ENCODE measurements at places on chromosomes 6 and 20. TPM values are rescaled to one million over a fixed set of nuclear protein-coding genes. Genes with fewer than 3 reads are reported as not detected.

The MCCD1 gene
- not detected for total RNA-seq

The DXO gene
- total RNA-seq: 19.7 TPM

The MUC22 gene
- total RNA-seq: not detected

The PSORS1C2 gene
- total RNA-seq: not detected

The CALHM5 gene
- total RNA-seq: 0.10 TPM

DNA sequence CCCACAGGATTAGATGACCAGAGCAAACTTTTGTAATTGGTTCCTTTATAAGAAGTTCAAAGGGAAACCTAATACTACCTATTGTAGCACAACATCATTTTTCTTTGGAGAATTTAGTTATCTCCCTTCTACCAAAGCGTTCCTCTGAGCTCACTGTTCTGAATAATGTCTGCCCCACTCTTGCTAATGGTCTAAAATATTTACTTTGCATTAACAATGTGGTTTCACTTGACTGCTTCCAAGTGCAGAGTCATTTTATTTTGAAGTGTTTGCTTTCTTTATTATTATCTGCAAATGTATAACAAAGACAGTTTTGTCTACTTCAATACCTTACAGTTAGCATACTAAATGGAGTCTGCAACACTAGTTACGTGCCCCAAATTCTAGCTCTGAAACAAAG is 15.0 kb downstream of the TRAPPC3L start:
- H3K27ac ChIP-seq: no peak overlapping the region
- no peak for DNase-seq
- H3K4me3 ChIP-seq: no peak overlapping the region
- H3K27me3 ChIP-seq: no peaks in the 10 kb centered on the region

DNA sequence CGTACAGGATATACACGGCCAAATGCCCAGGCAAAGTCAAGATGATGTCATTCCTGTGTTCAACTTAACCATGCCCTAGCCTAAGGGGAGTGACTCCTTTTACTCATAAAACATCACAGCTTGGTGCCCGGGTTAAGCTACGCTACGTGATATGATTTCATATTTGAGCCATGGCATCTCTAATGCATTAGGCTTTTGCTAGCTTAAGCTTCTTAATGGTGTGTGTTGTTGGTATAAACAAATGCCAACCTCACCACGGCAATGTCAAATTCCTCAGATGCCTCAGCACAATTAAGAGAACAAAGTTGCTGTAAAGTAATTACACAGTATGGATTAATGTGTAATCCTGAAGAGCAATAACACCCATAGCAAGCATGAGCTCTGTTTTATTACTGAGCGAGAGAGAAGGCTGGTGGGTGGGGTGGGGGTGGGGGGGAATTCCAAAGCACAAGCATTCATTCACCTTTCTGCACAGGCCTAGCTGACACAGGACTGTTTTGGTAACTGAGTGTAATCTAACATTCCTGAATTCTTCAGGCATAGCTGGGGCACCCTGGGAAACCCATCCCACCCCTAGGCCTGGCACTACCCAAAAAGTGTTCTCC is 44.7 kb upstream of the CNKSR3 start:
- H3K27ac ChIP-seq: no peak overlapping the region
- no peaks in the 10 kb centered on the region for H3K36me3 ChIP-seq
- no peaks in the 10 kb centered on the region for H3K4me1 ChIP-seq

DNA sequence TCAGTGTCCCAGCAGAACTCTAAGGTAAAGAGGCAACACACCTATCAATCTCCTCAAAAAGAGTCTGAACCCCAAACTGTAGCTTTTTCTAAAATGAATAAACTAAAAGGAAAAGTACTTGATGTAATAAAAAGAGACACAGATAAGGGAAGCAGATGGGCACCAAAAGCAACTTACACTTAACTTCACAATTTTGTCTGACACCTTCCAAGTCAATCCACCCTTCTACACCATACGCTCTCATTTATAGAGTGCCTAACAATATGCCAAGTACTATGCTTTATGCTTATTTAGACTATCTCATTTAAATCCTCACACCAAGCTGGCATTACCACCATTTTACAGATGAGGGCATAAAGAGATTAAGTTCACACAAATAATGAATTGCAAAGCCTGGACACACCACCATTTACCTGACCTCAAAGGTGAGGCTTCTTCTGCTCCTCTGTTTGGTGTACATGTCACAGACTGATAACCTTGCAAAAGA is 90.6 kb upstream of the DST start:
- H3K36me3 ChIP-seq: no peaks in the 10 kb centered on the region
- no peak overlapping the region for H3K27ac ChIP-seq
- DNase-seq: no peak
- H3K4me1 ChIP-seq: peaks cover 8% of the 10 kb centered on the region
- no peak overlapping the region for H3K4me3 ChIP-seq

GRCh38 chr6:56764081-56764566 is 121.4 kb upstream of the DST start:
- H3K4me1 ChIP-seq: peaks cover 49% of the 10 kb centered on the region
- H3K27me3 ChIP-seq: no peaks in the 10 kb centered on the region
- no peaks in the 10 kb centered on the region for H3K36me3 ChIP-seq
- DNase-seq: peak; percentile 70
- H3K27ac ChIP-seq: peak overlapping the region; percentile 84

- H3K36me3 ChIP-seq: peaks cover 8% of the 10 kb centered on the region
- no peaks in the 10 kb centered on the region for H3K4me1 ChIP-seq
- no peak overlapping the region for H3K27ac ChIP-seq
- no peak overlapping the region for H3K4me3 ChIP-seq
- no peak for DNase-seq
Measured at GRCh38 chr6:14172562-14172961, 55.0 kb downstream of the CD83 start.

DNA sequence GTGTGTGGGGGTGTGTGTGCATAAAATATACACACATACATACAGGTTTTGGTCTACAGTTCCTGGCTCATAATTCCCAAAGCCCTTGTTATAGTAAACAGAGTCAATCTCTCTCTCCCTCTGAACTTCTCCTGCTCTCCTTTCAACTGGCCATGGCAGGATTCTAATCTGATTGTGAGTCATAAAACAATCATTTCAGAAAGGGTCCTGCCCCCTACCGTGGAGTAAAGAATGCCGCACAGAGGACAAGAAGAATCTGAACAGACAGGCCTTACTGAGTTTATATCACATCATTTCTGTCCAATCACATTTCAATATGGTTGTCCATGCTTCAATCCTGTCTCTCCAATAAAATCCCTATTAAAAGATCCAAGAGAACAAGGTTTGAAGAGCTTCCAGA is 416.9 kb downstream of the FRK start:
- no peaks in the 10 kb centered on the region for H3K36me3 ChIP-seq
- H3K27me3 ChIP-seq: no peaks in the 10 kb centered on the region
- DNase-seq: no peak
- no peaks in the 10 kb centered on the region for H3K4me1 ChIP-seq
- no peak overlapping the region for H3K4me3 ChIP-seq

GRCh38 chr6:170403451-170403850 is 96.9 kb downstream of the FAM120B start:
- no peak overlapping the region for H3K4me3 ChIP-seq
- no peaks in the 10 kb centered on the region for H3K27me3 ChIP-seq
- peak; percentile 76 for DNase-seq
- H3K27ac ChIP-seq: no peak overlapping the region

GRCh38 chr6:54681987-54682386 is 164.6 kb upstream of the FAM83B start:
- no peak overlapping the region for H3K27ac ChIP-seq
- H3K27me3 ChIP-seq: peaks cover 26% of the 10 kb centered on the region
- H3K4me3 ChIP-seq: no peak overlapping the region
- no peaks in the 10 kb centered on the region for H3K36me3 ChIP-seq
- H3K4me1 ChIP-seq: no peaks in the 10 kb centered on the region

All from GM23338 (cell line).